ENCODE measurements at places on chromosomes 5 and 9. TPM values are rescaled to one million over a fixed set of nuclear protein-coding genes. Genes with fewer than 3 reads are reported as not detected.

The CCDC180 gene
- 4.6 TPM for total RNA-seq

The RETREG1 gene
- total RNA-seq: 48.4 TPM

The DOCK8 gene
- 270 TPM for total RNA-seq

The TMEM215 gene
- total RNA-seq: not detected

The PCDHB16 gene
- total RNA-seq: not detected

The TXNDC8 gene
- not detected for total RNA-seq
